ENCODE measurements at places on chromosomes 16 and 17.

DNA sequence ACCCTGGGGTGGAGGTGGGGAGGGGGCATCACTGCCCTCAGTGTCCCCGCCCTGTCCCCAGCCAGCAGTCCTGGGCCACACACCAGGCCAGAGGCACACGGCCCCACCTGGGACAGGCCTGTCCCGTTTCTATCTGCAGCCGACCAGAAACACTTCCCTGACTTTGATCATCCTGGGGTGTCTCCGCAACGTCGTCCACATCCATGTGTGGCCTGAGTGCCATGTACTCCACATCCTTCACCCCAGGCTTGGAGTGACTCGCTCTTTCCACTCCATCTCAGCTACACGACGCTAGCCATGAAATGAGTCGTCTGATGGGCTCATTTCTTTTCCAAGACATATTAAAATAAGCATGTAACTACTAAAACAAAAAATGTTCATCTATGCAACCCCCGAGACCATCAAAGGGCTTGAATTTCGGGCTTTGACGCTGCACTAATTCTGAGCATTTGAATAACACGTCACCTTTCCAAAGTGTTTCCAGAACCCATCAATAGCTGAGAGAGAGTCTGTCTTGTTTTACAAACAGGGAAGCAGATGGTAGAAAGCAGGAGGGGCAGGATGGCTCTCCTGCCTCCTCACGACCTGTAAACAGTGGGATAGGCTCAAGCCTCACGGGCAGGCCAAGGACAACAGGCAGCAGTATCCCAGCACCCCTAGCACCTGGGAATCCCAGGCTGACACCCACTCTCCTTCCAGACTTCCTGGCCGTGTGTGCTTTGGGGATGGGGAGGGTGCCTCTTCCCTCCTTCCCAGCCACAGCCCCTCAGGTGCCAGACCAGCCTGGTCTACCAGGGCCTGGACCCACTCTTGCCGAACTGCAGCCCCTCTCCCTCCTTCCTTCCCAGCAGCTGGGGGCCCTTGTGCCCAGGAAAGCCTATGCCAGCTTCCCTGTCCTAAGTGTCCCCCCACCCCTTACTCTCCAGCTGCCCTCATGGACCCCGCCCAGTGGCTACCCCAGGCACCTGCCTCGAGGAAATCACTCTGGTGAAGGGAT lies 20.0 kb upstream of the RASD1 start:
- no peak for DNase-seq

- DNase-seq: no peak
Observed at GRCh38 chr16:57478396-57479204, 7.7 kb downstream of the DOK4 start.

- DNase-seq: no peak
Observed at GRCh38 chr17:21214777-21215541, 998 bp upstream of the TMEM11 start.

DNA sequence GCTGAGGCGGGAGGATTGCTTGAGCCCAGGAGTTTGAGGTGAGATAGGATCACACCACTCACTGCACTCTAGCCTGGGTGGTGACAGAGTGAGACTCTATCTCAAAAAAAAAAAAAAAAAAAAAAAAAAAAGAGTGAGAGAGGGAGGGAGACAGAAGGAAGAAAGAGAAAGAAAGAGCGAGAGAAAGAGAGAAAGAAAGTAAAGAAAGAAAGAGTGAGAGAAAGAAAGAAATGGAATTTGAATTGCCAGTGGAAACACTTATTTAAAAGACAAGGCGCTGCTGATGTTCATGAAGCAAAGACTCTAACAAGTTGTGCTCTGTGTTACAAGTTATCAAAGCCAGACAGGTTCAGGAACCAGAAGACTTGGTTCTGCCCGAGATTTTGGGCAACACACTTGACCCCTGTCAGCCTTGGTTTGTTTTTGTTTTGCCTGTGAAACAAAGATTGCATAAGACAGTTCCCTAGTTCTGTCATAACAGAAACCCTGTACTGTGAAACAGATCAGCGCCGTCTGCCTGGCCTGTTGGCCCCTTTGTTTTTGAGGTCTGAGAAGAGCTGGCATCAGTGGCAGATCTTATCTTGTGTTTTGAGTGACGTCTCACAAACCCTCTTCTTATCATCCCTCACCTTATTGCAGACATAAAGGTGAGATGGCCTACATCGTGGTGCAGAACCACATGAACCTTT lies 55.4 kb upstream of the ENDOV start:
- DNase-seq: no peak

- no peak for DNase-seq
Observed at GRCh38 chr16:75647112-75647491, 363 bp downstream of the KARS1 start.

DNA sequence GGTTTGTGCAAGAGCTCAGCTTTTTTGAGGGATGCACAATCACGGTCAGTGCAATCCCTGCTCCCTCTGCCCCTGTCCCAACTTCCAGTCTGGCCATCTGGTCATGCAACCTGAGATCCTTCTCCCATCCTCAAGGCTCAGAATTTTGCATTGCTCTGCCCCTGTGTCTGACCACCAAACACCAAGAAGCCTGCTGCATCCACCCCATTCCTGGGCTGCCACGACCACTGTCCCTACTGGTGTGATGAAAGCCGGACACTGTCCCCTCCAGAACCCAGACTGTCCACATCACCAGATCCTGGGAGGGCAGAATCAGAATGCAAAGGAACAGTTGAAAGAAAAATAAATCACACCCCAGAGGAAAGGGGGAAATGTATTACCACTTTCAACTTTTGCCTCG lies 231.0 kb downstream of the C16orf78 start:
- no peak for DNase-seq

DNA sequence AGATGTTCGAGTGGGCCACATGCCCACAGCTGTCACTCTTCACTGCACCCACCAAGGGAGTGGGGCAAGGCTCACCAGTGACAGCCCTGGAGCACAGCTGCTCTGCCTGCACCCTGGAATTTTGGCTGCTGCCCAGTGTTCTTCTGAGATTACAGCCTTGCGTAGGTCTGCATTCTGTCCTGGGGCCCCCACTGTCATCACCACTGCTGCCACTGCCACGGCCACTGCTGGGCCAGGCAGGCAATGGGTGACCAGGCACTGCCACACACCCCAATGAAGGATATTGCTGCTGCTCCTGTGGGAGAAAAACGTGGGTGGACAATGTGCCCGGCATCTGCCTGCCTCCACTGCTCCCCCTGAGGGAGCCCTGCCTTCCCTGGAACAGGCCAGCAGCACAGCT lies 1717.0 kb downstream of the TP53TG3F start:
- DNase-seq: no peak

DNA sequence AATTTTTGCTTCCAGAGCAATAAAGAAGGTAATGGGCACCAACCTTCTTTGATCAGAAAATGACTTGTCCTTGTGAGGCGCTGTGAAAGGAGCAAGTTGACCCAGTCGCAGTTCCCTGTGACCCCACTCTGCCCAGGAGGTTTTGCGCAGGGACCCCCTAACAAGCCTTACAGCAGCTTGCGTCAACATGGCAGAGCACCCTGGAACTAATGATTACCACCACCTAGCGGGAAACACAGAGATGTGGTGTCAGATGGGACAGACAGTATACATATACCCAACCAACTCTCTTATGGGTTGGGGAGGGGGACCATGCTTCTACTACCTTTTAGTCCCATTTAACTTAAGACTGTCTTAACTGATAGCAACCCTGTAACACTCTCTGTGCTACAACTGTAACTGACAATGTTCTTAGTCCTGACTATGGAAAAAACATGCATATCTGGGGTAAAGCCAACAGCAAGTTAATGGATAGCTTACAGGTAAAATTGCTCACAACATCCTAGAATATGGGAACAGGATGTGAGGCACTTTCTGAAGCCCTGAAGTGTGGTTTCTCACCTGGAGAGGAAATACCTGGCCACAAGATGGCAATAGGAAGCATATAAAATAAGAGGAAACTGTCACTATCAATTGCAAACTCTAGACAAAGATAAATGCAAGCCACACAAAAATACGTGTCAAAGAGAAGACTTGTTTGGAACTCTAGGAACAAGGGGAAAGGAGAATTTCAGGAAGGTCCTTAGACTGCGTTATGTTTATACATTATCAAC lies 3.0 kb downstream of the KARS1 start:
- DNase-seq: no peak

DNA sequence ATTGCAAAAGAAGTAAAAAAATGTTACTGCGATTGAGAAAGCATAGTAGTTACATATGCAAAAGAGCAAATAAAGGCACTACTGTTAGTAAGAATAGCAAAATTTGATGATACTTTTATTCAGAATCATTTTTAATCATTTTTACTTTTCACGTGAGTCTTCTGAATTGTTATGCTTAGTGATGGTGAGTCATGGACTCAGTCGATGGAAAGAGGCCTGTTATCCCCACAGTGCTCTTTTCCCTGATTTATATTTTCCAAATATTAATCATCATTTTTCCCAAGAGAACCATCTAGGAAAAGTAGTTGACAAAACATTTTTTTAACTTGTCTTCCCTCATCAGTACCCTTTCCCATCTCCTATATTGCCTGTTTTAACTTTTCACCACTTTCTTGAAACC lies 181.1 kb downstream of the CHD9 start:
- DNase-seq: no peak

- no peak for DNase-seq
Observed at GRCh38 chr17:80987941-80988461, 3.6 kb upstream of the CHMP6 start.

- no peak for DNase-seq
Observed at GRCh38 chr16:75460446-75460845, 4.0 kb downstream of the TMEM170A start.

GRCh38 chr17:78818932-78819331 lies 21.7 kb downstream of the USP36 start:
- peak; percentile 63 for DNase-seq

DNA sequence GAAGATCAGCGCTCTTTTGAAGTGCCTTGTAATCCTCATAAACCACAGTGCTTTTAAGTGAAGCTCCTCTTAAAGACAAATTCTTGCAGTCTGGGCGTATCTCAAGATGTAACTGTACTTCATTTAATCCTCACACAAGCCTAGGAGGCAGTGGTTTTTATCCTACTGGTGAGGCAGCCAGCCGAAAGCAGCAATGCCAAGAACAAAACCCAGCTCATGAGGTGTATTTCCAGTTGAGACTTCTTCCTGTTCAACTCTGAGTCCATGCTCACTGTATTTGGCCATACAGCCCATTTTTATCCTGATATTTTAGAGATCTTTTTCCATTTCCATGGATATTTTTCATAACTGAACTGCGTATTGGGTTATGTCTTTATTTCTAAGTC lies 13.7 kb downstream of the CTRB2 start:
- no peak for DNase-seq

GRCh38 chr16:30920891-30921290 lies 2.5 kb upstream of the FBXL19 start:
- DNase-seq: no peak

- no peak for DNase-seq
Observed at GRCh38 chr16:47987136-47987535, 168.7 kb downstream of the ABCC12 start.

DNA sequence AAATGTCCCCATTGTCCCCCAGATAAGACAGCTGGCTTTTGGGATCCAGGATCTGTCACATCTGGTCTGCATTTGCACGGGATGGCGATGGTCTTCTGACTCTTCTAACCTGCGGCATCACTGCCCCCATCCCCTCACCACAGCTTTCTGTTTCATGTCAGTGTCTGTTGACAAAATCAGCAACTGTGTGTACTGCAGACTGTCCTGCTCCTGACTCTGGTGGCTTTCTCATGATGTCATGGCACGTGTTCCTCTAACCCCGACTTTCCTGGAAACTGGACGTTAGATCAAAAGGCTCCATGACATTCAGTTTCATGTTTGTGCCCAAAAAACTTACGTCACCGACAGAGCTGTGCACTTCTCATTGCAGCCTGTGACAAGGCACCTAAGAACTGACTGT lies 30.1 kb upstream of the CPNE2 start:
- no peak for DNase-seq

DNA sequence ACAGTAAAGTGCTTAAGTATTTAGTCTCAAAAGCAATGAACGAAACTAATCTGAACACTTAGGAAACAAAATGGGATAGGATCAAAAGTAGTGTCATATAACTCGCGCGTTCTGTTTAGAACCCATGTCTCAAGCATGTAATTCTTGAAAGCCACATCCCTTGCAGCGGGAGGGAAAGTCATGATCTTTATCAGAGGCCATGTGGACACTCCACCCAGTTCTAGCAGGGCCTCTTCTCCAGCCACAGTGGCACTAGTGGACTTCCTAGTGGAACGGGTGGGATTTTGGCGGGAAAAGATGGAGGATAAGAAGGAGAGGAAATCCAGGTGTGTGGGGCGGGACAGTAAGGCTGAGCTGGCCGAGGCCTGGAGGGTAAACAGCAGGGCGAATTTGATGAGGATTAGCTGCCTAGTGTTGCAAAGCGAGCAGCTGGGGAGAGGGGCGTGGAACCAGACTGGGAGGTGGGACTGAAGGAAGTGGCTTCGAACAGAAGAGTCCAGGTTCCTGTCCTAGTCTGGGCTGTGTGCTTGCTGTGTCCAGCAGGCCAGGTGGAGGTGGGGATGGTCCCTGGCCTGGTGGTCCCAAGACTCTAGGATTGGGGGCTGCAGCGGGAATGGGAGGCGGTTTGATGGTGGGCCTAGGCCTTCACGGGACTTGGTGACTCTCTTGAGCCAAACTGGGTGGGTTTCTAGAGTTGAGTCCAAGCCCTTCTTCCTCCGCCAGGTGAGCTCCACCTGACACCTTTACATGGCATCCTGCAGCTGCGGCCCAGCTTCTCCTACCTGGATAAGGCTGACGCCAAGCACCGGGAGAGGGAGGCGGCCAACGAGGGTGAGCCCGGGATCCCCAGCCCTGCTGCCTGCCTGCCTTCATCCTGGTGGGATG lies 15.9 kb downstream of the POLR3E start:
- no peak for DNase-seq
